ENCODE measurements at places on chromosomes 11 and 22. TPM values are rescaled to one million over a fixed set of nuclear protein-coding genes. Genes with fewer than 3 reads are reported as not detected.

GRCh38 chr11:80320765-80321164, 879.9 kb upstream of the TENM4 start:
- no peak for DNase-seq

- DNase-seq: no peak
These were observed at the start of gene TRPC6 for GRCh38 chr11:101583251-101584128. TRPC6 (minus strand) TSS chr11:101584007; CDS start chr11:101583503, 504 bp downstream.

DNA sequence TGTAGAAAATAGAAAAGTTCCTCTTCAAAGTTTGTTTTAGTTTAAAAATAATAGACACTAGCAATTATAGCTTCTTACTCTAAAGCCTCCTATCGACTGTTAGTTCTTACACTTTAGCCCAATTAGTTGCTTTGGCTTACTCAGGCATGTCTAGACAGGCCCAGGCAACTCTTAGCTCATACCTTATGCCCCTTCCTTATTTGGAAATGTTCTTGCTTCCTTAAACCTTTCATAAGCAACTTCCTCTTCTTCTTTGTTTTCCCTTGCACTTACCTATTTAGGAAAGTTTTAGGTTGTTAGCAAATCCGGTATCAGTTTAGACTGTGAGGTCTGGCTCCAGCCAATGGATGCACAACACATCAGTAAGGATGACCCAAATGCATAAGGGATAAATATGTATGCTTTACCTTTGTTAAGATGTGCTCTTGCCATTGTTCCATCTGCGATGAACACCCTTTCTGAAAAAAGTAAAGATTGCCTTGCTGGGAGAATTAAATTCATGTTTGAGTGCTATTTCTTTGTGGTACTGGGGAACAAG, 1277.5 kb upstream of the CNTN5 start:
- DNase-seq: no peak

- no peak for DNase-seq
These were observed 223.1 kb downstream of the TMEM135 start for GRCh38 chr11:87260811-87261210.

DNA sequence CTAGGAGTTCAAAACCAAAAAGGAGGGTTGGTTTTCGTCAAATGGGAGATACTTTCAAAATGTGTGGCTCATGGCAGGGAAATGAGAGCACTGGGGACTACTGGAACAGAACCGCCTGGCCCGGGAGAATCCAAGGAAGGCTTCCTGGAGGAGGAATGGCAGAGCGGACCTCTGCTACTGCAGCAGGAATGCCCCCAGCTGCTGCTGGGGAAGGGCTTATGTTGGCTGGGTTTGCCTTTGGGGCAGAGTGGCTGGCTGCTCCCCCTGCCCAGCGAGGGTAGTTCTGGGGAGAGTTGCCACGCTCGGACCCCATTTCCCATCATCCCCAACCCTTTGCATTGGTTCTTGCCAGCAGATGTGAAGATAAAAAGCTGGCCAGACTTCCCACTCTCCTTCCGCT, 10.6 kb upstream of the APOBEC3A start:
- DNase-seq: no peak

DNA sequence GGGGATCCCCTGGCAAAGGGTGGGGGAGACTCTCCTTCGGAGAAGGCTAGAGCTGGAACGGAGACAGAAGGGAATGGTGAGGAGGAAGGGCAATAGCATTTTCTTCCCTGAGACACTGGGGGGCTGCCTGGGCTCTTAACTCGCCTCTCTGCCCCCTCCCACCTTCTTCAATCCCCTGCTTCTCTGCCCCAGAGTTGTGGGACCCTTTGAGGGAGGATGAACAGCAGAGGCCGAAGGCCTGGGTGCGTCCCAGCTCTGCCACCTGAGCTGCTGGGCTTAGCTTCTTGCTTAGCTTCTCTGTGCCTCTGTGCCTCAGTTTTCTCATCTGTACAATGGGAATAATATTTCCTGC, 72.4 kb downstream of the RTL6 start:
- DNase-seq: no peak

DNA sequence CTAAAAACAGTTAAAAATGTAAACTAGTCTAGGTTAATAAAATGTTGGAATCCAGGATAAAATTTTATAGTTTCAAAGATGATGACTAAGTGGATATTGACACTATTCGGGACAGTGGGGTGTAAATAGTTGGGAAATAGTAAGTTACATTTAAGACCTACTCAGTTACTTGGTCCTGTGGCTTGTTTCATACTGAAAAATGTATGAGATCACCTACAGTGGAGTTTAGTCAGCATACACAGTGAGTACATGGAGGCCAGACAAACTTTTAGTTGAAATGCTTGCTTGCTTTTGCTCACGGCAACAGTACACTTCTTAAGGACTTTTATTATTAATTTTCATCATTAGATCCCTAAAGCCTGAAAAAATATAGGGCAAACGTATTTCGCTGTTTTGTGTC, 16.1 kb downstream of the TRIM22 start:
- DNase-seq: no peak

DNA sequence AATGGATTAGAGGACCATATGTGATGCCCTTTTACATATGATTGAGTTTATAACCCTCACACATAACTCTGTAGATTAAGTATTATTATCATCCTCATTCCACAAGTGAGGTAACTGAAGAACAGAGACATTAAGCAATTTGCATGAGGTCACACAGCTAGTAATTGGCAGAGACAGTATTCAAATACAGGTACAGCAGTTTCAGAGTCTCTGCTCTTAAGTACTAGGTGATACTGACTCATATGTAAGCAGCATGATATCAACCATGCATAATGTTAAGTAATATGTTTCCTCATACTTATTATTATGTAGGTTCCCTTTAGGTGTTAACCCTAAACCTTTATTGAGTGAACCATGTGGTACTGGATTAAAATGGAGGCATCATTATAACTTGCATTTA, 1562.4 kb upstream of the RAG2 start:
- DNase-seq: no peak

The MS4A6E gene
- not detected for total RNA-seq

The DDX25 gene
- total RNA-seq: not detected

The TRABD gene
- total RNA-seq: 109 TPM
